ENCODE measurements at places on chromosomes 5 and 9. TPM values are rescaled to one million over a fixed set of nuclear protein-coding genes. Genes with fewer than 3 reads are reported as not detected.

DNA sequence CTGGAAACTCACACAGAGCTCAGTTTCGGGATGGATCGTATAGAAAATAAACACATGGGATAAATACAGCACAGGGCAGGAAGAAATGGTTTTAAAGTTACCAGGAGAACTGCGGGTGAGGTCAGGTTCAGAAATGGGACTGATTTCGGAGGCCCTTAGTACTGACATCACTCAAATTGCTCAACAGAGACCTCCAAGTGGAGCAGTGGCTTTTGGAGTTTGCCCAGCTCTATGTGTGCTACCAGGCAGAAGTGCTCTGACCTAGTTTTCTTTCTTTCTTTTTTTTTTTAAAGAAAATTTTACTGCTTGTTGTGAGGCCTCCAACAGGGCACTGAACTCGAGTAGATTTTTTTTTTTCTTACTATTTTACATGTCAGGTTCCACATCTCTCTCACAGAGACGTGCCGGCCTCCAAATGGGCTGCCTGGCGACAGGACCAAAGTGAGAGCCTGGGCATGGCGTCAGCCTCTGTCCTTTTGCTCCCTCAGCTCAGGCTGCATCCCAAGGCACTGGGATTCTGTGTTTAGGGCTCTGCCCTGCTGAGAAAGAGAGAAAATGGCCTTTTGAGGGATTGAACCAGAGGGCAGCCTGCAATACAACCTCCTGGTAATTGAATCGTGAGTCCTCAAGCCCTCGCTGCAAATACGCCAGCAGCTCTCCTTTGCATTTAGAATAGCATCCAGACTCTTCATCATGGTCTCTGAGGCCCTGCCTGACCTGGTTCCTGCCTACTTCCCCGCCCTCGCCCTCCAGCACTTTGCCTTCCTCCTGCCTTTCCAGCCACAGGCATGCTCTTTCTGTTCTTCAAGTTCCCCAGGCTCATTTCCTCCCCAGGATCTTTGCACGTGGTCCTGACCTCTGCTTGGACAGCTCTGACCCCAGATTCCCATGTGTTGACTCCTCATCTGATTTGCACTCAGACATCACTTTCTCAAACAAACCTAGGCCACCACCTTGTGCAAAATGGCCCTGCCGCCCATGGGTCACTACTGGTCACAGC lies 173.5 kb downstream of the FGF1 start:
- H3K36me3 ChIP-seq = no peaks in the 10 kb centered on the region
- H3K4me3 ChIP-seq = no peak overlapping the region
- no peak overlapping the region for H3K27ac ChIP-seq
- H3K4me1 ChIP-seq = peaks cover 3% of the 10 kb centered on the region
- no peaks in the 10 kb centered on the region for H3K27me3 ChIP-seq

- no peak overlapping the region for H3K4me3 ChIP-seq
- no peaks in the 10 kb centered on the region for H3K36me3 ChIP-seq
- no peak overlapping the region for H3K27ac ChIP-seq
- DNase-seq = no peak
- peaks cover 14% of the 10 kb centered on the region for H3K27me3 ChIP-seq
These were observed 35.9 kb upstream of the DMRT2 start for GRCh38 chr9:1014225-1014624.

DNA sequence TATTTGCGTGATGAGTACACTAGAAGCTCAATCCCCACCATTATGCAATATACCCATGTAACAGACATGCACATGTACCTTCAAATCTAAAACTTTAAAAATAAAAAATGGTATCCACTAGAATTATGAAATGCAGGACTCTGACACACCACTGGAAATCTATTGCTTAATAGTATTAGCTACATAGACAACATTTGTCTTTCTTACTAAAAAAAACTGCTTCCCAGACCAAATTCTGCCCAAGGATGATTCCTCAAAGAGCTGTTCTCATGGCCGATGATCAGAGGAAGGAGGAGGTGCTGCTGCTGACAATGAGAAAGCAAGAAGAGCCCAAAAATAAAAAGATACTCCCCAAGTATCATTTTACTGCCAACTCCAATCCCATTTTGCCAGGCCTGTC lies 67.2 kb downstream of the TTC39B start:
- no peak overlapping the region for H3K4me3 ChIP-seq
- no peak for DNase-seq
- H3K27ac ChIP-seq = no peak overlapping the region
- no peaks in the 10 kb centered on the region for H3K27me3 ChIP-seq
- H3K4me1 ChIP-seq = peaks cover 9% of the 10 kb centered on the region

The GMCL2 gene
- total RNA-seq = not detected

The ATG10 gene
- 9.5 TPM for total RNA-seq

The PDLIM4 gene
- total RNA-seq = not detected

The MAP1B gene
- total RNA-seq = 0.03 TPM
